Stimulated activated CD4-positive, alpha-beta T cell treated with anti-CD3 and anti-CD28 coated beads, Interleukin-1b, Interleukin-23, amount 100 ng/mL, for 4 hours (primary cell): ENCODE measurements at places on chromosomes 3 and 15.

GRCh38 chr3:2568156-2568555 lies 469.5 kb downstream of the CNTN4 start:
- DNase-seq, result no peak

DNA sequence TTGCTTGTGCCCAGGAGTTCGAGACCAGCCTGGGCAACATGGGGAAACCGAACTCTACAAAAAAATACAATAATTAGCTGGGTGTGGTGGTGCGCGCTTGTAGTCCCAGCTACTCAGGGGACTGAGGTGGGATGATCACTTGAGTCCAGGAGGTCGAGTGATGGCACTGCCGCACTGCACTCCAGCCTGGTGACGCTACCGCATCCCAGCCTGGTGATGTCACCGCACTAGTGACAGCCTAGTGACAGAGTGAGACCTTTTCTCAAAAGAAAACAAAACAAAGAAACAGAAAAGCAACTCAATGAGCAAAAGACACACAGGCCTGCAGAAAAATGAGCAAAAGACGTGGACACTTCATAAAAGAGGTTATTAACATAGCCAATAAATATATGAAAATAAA lies 19.9 kb upstream of the SYNM start:
- no peak for DNase-seq

- no peak for DNase-seq
Observed at GRCh38 chr3:165383381-165383780, 187.2 kb upstream of the SLITRK3 start.

- DNase-seq, result no peak
Observed at GRCh38 chr15:71341811-71342550, 226.7 kb downstream of the THSD4 start.

- DNase-seq, result no peak
Observed at GRCh38 chr3:179995406-179995805, 41.3 kb downstream of the PEX5L start.

DNA sequence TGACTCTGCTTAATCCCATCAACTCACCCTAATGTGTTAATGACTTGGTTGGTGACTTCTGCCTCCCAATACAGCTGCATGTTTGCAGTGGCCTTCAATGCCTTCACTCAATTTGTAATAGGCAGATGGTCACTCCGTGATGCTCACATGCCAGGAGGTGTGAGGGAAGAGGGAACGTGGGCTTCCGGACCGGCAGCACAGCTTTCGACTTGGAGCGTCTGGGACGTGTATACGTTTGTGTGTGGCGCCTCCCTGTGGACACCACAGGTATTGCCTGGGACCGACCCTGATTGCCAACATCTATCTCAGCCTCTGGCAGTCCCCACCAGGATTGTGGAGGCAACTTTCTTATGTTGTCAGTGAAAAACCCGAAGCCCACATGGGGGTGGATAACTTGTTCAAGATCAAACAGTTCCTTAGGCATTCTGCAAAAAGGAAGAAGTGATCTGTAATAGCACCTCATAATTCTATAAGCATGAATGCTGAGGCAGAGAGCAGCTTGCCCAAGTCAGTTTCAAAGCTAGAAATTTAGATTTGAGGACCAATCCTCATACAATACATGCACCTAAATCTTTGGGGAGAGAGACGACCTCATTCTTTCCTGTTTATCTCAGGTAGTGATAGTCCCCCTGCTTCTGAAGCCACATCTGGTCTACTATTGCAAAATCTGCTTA lies 16.9 kb downstream of the MRPL46 start:
- DNase-seq, result peak; percentile 19

- no peak for DNase-seq
Observed at GRCh38 chr3:193347521-193348501, 30.7 kb downstream of the ATP13A5 start.

DNA sequence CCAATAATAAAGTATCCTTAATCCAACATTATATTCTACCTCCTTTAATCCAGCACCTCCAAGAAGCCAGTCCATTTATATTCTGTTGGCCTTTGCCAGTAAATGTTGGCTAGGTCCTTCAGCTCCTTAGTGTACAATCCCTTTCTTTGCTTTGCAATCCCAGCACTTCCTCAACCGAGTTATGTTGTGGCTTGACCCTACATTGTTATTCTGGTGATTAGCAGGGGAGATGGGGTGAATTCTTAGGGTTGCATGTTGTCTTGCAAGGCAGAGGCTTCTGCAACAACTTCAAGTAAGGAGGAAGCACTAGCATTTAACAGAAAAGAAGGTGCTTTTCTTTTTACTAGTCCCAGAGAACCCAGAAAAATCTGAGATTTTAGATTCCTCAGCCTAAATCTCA lies 127.2 kb downstream of the CD47 start:
- no peak for DNase-seq

GRCh38 chr3:107297597-107297996 lies 79.6 kb upstream of the CCDC54 start:
- no peak for DNase-seq

DNA sequence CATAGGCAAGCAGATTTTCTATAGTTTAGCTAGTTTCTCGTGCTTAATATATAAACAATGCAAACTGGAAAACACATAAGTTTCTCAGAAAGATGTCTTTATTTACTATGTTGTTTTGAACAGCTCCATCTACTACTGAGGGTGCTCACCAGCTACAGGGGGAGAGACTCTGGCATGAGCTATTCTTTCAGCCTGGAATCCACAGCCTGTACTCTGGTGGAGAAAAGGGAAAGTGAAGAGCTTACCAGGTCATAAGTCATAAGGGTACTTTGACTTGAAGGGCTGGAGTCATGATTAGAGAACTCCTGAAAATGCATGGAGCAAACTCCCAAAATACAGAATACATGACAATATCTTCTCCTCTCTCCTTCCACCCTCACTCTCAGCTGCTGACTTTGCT lies 4.4 kb upstream of the AVEN start:
- no peak for DNase-seq

DNA sequence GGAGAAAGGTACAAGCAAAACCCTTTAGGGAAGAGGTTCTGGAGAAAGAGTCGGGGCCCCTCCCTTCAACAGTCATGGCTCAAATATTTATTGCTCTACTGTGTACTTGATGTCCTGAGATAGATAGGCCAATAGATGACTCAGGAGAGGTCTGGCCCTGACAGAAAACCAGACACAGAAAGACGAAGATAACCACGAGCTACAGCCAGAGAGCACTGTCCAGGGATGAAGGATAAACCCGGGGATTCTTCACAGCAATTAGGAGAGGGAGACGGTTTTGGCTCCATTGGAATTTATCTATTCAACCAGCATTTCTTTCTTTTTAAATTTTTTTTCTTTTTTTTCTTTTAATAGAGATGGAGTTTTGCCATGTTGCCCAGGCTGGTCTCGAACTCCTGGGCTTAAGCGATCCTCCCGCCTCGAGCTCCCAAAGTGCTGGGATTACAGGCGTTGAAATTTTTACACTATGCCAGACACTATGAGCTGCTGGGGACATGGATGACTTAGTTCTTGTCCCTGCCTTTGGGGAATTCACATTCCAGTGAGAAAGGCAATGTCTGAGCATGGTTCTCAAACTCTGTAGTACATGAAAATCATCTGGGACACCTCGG lies 4.6 kb upstream of the CIDEC start:
- DNase-seq, result no peak

- DNase-seq, result no peak
Observed at GRCh38 chr3:167772992-167773391, 37.5 kb downstream of the SERPINI1 start.

- DNase-seq, result no peak
Observed at GRCh38 chr3:193714523-193715137, 121.6 kb downstream of the OPA1 start.

- no peak for DNase-seq
Observed at GRCh38 chr3:13700889-13701288, 152.0 kb downstream of the FBLN2 start.

DNA sequence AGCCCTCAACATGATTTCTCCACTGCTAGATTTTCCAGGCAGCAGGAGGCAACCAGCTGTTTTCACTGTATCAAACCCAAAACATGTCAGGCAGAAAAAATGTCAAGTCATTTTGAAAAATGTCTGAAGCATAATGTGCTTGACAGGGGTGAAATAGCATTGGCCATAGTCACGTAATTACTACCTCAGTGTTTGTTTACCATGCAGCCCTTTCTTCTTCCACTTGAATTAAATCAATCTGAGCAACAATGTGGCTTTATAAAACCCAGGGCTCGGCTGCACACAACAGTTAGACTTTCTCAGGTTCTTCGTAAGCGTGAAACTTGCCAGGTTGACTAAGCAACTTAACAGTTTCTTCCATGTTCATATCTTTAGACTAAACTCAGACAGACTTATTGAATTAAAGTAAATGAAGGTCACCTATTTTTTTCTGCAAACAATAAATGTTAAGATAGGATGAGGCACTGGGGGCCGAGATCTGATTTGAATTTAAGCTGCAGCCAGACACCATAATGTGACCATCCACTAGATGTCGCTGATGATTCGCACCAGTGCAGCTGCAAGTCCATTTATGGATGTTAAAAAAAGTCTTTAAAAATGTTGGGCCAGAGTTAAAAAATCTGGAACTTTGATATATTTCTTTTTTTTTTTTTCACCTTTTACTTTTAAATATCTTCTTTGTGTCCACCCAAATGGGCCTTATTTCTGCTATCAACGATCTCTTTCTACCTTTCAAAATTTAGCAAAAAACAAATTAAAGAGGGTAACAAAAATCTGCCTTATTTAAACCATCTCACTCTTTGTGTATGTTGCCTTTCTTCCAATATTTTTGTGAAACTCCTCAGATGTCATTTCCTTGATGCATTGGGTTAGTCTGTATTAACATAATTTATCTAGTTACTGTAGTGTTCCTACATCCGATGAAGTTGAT lies 305.9 kb downstream of the CACNA2D3 start:
- peak; percentile 3 for DNase-seq

GRCh38 chr3:172402892-172403643 lies 45.2 kb downstream of the GHSR start:
- no peak for DNase-seq

DNA sequence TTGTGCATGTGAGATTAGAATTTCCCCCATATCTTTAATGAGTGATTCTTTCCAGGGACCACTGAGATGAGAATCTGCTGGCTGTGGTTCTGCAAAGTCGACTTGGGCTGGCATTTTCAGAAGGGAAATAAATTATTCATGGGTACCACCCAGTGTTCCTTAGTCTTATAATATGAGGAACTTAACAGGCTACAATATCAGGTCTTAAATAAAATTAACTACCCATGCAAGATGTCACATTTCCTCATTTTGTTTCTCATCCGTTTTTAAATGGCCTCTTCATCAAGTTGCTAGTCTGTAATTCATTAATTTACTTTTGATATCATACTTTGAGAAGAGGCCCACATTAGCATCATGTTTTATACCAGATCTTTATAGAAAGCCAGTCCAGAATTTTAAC lies 58.3 kb upstream of the SKOR1 start:
- no peak for DNase-seq

DNA sequence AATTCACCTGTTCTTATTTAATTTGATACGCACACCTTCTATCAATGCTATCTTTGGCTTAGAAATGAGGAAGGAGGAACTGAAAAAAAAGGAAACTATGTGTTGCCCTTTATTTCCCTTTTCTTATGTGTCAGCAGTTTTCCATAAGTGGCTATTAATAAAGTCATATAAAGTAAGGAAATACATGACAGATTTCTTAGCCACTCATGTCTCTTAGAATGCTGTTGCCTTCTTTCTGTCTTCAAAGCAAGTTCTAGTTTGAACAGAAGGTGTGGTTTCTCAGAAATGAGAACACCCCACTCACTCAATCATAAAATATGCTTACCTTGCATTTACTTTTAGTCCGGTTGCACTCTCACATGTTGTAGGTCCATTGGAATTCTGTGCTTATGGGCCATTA lies 640.5 kb upstream of the GRM7 start:
- no peak for DNase-seq

GRCh38 chr15:75790631-75791336 lies 52.5 kb upstream of the UBE2Q2 start:
- DNase-seq, result no peak

DNA sequence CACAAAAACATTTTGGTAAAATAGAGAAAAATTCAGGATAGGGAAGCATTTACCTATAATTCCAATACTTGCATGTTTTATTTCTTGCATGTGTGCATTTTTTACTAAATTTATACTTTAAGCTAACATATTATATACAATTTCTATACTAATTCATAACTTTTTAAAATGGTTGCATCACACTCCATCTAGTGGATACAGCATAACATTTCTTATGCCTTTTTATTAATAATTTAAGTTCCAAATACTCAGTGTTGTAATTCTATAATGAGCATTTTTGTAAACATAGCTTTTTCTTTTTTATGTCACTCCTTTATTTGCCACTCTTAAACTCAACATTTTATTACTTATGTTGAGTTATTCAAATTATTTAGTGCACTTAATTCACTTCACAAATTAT lies 477.7 kb downstream of the ZBBX start:
- DNase-seq, result no peak

- no peak for DNase-seq
Observed at GRCh38 chr3:67580430-67581000, 73.9 kb downstream of the SUCLG2 start.

- no peak for DNase-seq
Observed at GRCh38 chr3:9861626-9862130, 17.9 kb upstream of the RPUSD3 start.

DNA sequence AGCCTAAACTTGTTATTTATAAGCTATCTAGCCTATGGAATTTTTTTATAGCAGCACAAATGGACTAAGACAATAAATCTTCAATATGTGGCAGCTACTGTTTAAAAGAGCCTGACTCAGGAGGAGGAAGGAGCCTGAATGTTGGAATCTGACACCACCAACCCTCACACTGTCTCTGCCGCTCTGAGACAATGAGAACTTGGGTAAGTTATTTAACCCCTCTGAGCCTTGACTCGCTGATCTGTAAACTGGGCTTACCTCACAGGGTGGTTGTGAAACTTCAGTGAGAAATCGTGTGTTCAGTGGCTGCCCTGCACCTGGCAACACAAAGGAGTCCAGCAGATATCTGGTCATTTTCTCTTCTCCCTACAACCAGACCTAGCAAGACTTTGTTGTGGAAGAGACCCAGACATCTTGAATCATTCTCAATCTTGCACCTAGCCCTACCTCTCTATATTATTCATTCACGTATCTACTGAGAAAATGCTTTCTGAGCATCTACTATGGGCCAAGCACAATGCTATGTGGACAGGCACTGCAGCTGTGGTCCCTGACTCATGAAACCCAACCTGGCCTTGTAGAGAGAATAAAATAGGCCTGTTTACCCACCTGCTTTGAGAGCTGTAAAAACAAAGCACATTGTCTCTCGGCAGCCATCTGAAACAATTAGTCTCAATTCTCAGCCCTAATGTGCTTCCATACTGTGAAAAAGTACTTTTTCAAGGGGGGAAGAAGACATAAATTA lies 81.9 kb upstream of the SLC25A36 start:
- DNase-seq, result no peak
